ENCODE measurements at places on chromosomes 6 and 20. TPM values are rescaled to one million over a fixed set of nuclear protein-coding genes. Genes with fewer than 3 reads are reported as not detected.

The RIN2 gene
- polyA plus RNA-seq = 23.6 TPM

The SAMD5 gene
- polyA plus RNA-seq = 0.76 TPM

The BCKDHB gene
- polyA plus RNA-seq = 5.6 TPM

The HLA-F gene
- 54.5 TPM for polyA plus RNA-seq

The VAPB gene
- 38.7 TPM for polyA plus RNA-seq

The PTGIS gene
- not detected for polyA plus RNA-seq

The VEGFA gene
- polyA plus RNA-seq = 48.3 TPM

The C4B gene
- 1.6 TPM for polyA plus RNA-seq

The KIF25 gene
- polyA plus RNA-seq = not detected

The RAB44 gene
- 0.01 TPM for polyA plus RNA-seq

The KCNS1 gene
- 1.6 TPM for polyA plus RNA-seq

The SLC22A2 gene
- not detected for polyA plus RNA-seq

The SIRPB1 gene
- polyA plus RNA-seq = 0.32 TPM
